ENCODE measurements at places on chromosomes 6 and 20.

DNA sequence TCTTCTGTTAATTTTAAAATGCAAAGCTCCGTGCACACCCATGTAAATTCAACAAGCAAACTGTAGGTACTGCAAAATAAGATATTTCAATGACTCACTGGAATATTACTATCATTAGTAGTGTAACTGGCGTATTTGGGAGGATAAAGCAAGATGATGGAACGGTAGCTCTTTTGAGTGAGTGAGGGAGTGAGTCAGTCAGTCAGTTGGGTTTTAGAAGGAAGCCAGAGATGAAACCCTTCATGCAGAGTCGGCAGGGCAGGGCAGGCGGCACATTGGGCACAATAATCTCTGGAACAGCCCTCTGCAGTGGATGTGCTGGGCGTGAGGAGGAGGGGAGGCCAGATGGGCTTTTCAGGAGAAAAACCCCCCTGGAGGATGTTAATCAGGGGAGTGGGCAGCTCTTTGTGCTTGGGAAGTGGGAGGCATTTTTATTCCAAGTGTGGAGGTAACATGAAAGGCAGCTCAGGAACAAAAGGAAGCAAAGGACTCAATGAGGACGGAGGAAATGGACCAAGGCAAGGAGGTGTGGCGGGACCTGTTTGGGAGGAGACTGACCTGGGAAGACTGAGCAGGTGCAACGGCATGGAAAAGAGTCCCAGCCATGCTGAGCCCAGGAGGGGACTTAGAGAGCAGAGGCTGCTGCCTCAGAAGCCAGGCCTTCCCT lies 171.2 kb downstream of the ZDHHC14 start:
- DNase-seq: no peak

GRCh38 chr6:37129566-37129965 lies 40.4 kb upstream of the PIM1 start:
- no peak for DNase-seq

DNA sequence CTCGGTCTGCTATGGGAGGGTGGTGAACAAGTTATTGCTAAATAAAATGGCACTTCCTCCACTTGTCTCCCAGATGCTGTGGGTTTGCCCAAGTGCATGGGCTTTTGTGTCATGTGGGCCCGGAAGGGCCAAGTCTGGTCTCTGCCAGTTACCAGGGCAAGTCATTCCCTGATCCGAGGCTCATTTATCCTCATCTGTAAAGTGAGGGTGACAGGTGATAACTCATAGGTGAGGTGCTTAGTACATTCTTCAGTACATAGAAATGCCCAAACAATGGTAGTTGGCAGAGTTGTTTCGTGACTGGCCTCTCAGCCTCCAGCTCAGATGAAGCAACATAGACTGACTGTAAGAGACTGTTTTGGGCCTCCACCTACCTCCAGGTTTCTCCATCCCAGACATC lies 2.0 kb upstream of the MUCL3 start:
- no peak for DNase-seq

DNA sequence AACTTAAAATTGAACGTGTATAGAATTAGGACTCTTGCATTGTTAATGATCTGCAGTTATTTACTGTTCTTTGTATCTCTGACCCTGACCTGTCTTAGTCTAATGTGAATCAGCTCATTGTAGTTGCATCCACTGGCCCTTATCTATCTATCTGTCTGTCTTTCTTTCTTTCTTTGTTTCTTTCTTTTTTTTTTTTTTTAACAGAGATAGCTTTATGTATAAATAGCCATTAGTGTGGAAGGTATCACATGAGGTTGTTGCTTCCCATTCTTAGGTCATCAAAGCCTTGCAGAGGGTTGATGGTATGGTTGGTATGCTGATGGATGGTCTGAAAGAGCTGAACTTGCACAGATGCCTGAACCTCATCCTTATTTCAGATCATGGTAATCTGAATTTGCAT lies 59.9 kb downstream of the ENPP1 start:
- no peak for DNase-seq

- no peak for DNase-seq
Measured at GRCh38 chr6:134293659-134294161, 24.2 kb downstream of the SGK1 start.

DNA sequence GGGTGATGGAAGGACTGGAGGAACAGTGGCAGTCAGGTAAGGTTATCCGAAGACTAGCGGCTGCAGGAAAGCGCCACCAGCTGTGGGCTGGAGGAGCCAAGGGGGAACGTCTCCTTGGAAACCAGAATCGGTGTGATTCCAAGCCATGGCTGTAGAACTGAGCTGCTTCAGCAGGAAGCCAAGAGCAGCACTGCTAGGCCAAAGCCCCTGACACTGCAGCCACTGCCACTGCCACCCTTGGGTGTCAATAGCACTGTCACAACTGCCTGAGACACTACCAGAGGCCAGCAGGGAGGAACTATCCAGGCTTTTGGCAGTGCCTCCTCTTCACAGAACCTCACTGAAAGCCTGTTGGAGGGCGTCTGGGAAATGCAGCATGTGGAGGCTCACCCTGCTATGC lies 289.6 kb upstream of the SUPT3H start:
- DNase-seq: no peak

DNA sequence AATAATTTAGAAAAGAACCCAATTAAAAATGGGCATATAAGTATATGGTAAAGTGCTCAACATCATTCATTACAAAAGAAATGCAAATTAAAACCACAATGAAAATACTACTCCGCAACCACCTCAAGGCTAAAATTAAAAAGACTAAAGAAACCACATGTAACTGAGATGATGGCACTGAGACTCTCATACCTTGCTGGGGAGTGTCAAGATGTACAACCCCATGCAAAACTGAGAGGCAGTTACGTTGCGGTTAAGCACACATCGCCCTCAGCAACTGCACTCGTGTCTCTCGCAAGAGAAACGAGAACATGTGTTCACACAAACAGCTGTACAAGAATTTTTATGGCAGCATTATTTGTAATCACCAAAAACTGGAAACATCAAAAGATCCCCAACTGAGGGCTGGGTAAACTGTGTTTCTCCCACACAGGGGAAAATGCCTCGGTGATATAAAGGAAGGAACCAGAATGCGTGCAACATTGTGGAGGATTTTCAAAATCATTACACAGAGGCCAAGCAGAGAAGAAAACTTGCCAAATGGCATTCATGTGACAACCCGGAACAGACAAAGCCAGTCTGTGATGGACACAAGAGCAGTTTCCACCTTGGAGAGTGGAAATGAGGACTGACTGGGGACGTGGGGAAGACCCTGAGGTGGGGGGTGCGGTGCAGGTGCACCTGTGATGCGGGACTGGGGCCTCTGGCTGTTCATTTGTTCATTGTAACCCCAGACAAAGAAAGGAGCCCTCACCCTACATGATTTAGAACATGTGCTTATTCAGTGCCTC lies 144.9 kb downstream of the WDR27 start:
- no peak for DNase-seq

DNA sequence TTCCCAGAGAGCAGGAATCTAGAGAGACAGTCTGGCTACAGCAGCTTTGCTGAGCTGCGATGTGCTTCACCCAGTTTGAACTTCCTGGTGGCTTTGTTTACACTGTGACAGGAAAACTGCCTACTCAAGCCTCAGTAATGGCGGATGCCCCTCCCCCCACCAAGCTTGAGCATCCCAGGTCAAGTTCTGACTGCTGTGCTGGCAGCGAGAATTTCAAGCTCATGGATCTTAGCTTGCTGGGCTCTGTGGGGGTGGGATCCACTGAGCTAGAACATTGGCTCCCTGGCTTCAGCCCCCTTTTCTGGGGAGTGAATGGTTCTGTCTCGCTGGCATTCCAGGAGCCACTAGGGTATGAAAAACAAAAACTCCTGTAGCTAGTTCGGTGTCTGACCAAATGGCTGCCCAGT lies 91.0 kb upstream of the ESR1 start:
- DNase-seq: no peak

DNA sequence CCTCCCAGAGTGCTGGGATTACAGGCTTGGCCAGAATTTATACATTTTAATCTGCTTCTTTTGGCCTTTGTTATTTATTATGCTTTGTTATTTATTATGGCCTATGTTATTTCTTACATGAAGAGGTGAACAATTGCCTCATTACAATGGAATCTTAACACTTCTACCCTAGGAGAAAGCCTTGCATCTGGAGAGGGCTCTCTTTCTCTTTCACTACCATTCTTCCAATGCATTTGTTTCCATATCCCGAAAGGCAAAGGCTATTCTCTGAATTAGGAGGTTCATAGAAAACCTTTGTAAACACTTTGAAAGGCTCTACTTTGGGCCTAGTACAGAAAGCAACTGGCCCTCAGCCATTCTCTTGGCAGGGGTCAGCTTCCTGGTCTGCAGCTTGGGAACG lies 19.9 kb upstream of the DEK start:
- no peak for DNase-seq

GRCh38 chr6:107413966-107414645 lies 45.3 kb downstream of the PDSS2 start:
- no peak for DNase-seq

DNA sequence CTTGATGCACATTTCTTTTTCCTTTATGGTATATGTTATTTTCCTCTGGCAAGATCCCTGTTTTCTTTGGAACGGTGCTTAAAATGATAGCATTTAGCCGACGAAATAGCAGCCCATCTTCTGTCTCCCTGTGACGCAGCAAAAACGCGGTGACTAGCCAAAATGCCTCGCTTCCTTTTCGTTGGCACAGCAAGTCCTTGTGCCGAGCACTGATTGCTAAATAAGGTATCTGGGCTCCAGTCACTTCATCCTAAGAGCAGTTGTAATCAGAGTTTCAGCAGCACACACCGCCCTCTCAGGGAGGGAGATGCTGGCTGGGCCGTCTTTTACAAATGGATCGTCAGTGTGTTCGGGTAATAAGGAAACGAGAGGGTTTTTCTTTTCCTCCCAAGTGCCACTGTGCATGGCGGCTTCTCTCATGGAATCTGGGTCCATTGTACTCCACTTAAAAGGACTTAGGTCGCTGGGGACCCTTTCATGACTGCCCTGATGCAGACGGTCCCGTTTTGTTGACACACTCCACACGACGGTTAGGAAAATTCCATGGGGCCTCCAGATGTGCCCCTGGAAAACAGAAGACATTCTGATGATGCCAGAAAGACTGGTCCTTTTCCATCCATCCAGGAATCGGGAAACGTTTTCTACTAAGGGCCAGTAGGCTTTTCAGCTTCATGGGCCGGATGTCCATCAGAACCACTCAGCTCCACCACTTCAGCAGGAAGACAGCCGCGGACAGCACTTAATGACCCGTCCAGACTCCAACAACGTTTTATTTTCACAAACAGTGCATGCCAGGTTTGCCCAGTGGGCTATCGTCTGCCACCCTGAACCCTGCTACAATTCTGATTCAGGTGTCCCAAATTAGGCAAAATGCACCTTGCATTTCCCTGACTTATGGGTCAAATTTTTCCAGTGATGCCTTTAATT lies 185.5 kb downstream of the CDH4 start:
- no peak for DNase-seq

- DNase-seq: no peak
Measured at GRCh38 chr6:126071000-126071647, 84.8 kb downstream of the TRMT11 start.

- no peak for DNase-seq
Measured at GRCh38 chr6:163816441-163816840, 401.9 kb downstream of the QKI start.

- peak; percentile 39 for DNase-seq
Measured at GRCh38 chr6:129774697-129775447, 64.9 kb upstream of the ARHGAP18 start.

DNA sequence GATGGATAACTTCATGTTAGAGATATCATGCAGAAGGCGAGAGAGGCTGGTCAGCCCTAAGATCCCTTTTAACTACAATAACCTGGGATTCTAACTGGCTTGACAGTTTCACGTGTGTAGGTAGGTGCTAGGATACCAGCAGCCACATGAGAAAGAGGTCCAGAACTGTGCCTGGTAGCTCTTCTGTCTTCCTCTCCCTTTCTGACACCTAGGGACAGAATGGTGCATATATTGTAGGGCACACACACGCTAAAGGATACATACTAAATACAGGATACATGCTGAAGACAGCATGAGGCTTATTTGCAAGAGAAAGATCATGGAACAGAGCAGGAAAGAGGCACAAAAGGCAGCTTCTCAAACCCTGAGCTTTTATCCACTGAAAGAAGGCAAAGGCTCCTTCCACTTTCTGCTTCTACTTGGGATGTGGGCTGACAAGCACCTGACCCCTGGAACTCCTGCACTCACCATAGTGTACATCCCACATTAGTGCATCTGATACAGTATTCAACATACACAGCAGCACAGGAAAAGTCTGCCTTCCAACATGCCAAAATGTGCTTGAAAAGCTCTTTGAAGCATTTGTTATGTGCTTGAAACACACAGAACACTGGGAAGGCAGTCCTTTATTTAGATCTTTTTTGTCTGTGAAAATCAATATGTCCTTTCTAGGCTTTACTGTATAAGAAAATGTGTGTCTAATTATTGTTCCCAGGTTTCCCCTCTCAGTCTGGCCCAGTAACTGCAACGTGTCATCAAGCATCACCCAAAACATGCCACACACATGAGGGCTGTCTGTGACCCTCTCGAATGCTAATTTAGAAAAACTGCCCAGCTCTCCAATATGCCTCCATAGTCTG lies 3.2 kb downstream of the SLC22A23 start:
- no peak for DNase-seq

DNA sequence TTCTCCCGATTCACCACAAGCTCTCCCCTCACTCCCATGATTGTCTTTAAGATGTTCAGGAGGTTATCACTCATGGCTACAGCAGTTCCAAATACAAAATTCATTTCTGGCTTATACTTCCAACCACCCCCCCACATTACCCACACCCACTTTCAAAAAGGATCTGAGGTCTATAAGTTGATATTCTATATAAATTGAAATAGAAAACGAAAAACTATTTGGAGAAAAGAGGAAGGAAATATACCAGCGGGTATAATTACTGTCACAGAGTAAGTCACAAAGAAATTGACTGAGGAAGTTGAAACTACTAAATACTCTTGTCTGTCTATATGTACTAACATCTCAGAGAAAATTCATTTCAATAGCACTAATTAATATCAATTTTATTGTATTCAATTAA lies 112.7 kb upstream of the TNFAIP3 start:
- no peak for DNase-seq

GRCh38 chr20:46366826-46367225 lies 39.6 kb downstream of the ELMO2 start:
- no peak for DNase-seq

GRCh38 chr6:38305995-38306681 lies 333.6 kb downstream of the BTBD9 start:
- DNase-seq: no peak

DNA sequence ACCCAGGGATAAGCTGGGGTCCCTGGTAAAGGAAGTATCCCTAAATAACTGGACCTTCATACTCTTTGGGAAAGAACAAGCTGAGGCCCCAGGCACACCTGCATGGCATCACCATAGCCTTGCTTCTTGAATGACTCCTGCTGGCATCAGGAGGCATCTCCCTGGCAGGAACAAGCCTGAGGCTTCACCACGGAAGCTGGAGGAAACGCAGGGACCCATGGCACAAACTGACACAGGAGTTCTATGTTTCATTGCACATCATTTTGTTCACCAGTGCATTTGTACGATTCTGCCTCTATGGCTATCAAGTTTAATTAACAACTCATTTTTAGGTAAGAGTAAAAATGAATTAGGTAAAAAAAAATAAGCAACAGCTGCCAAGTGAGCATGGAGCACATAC lies 619 bp upstream of the PDE7B start:
- no peak for DNase-seq

Data from left ventricle myocardium superior (tissue), 1 donor.